Stimulated activated CD4-positive, alpha-beta T cell treated with anti-CD3 and anti-CD28 coated beads, Interleukin-1b, Interleukin-23, amount 100 ng/mL, for 1 hour (primary cell): ENCODE measurements at places on chromosomes 2 and 18.

GRCh38 chr2:229642371-229642770 lies 72.0 kb downstream of the DNER start:
- no peak for DNase-seq

DNA sequence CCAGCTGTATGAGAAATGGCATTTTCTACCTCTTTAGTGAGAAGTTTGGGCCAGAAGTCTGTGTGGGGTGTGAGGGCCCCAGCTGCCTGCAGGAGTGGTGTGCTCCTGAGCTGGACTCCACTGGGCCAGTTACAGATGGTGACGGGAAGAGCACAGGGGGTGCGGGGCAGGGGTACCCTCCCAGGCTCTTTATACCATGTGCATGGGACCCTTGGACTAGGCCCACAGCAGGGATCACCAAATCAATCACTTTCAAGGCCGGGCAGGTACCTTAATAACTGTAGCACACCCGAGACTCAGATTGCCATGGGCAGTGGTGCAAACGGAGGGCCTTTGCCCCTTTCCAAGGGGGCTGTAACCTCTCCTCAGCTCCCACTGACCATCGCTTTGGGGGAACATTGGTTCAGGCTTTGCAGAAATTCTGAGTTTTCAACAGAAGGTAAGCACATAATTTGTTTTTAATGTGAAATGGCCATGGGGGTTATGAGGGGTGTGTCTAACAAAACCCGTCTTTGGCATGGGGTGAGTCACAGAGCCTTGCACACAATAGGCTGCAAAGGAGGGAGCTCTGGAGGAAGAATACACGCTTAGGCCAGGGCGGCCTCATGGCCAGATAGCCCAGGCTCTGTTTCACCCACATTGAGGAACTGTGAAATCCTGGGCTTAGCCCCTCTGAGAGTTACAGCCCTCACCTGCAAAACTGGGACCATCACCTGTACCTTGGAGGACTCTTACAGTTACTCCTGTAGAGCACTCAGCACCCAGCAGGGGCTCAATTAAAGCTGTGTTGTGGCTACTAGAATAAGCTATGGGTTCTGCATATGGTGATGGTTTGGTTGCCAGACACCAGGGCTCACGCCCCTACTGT lies 141.0 kb upstream of the BCL2L11 start:
- DNase-seq, result no peak

DNA sequence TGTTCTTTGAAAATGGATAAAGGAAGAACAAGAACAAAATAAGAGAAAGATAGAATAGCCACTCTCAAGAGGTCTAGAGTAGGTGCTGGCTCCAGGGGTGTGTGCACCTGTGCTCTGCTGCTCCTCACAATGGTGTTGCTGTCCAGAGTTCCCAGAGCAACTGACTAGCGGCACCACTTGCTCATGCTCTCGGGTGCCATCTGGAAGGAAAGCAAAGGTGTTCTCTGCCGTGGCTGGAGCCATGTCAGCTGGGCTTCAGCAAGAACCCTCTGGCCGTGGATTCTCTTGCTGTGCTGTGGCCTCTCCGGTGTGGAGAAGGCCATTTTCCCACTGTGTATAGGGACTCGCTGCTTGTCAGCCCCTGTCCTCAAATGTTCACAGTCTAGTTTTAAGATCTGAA lies 114.6 kb upstream of the TEX51 start:
- no peak for DNase-seq

DNA sequence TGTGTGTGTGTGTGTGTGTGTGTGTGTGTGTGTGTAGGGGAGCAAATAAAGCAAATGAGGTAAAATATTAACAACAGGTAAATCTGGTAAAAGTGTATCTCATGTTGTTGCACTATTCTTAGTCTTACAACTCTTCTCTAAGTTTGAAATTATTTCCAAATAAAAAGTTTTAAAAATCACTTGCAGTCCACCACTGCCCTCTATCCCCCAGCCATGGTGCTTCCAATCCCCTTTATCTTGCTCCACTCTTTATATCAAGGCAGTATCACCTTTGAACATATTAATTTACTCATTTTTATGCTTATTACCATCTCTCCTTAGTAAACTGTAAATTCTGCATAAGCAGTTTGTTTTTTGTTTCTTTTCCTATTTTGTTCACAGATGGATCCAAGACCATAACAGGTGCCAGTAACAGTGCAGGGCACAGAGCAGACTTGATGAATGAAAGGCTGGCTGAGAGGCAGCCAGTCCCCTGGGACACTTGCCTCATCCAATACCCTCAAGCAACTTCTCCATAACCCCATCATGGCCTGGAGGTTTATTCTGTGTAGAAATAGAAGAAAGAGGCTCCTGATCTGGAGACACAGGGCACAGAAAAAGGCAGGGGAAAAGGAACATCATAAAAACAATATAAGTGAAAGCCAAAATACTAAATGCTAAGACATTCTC lies 67.6 kb downstream of the LDAH start:
- no peak for DNase-seq
